ENCODE measurements at places on chromosomes 5 and 9.

DNA sequence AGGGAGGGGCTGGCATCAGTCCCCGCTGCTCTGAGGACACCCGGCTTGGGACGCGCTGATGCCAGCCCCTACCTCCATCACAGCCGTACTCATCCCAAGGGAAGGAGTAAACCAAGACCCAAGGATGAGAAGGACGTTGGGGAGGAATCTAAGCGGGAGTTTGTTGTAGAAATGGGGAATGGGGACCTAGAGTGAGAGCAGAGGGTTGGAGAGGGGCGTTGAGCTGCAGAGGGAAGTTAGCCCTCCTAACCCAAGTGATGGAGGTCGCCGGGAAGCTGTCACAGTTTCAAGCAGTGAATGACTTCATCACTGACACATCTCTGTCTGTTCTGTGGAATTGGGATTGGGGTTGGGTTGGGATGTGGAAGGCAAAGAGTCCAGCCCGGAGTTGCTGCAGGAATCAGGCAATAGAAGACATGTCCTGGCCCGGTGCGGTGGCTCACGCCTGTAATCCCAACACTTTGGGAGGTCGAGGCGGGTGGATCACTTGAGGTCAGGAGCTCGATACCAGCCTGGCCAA is 759 bp upstream of the SUSD1 start:
- no peak for DNase-seq

DNA sequence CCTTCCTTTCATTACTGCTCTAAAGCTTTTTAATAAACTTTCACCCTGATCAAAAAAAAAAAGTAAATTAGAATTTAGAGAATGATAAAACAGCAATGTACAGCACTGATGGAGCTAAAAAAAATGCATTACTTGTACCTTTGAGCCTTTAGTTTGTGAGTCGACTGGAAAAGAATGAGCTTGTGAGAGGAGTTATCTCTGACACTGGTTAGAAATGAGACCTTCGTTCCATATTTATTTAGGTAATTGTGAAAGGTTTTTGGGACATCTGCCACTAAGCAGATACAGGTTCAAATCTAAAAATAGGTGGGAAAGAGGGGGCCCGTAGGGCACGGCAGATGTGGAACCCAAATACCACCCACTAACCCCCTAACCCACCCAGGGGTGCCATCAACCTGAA is 376.8 kb downstream of the ICE1 start:
- DNase-seq: no peak

DNA sequence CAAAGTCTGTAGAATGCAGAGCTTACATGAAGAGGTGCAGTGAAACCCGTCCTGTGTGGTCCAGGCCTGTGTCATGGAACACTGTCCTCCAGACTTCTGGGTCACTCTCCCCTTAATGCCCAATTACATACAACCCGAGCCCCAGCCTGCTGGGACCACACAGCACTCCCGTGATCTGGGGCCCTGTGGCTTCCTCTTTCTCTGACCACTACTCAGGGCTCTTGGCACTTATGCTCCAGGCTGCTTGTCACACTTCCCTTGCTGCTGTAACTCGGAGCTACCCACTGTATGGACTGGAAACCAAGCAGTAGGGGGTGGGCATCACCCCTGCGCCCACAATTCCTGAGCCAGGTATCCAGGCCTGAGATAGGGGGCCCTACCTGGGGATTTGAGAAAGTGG is 10.3 kb upstream of the IL3 start:
- no peak for DNase-seq

- DNase-seq: no peak
These were observed 40.4 kb upstream of the MAP3K1 start for GRCh38 chr5:56774957-56775356.

- DNase-seq: peak; percentile 57
These were observed 2.5 kb upstream of the RHOBTB3 start for GRCh38 chr5:95728494-95729114.

GRCh38 chr5:177132136-177133095 is 1.2 kb upstream of the NSD1 start:
- DNase-seq: no peak

DNA sequence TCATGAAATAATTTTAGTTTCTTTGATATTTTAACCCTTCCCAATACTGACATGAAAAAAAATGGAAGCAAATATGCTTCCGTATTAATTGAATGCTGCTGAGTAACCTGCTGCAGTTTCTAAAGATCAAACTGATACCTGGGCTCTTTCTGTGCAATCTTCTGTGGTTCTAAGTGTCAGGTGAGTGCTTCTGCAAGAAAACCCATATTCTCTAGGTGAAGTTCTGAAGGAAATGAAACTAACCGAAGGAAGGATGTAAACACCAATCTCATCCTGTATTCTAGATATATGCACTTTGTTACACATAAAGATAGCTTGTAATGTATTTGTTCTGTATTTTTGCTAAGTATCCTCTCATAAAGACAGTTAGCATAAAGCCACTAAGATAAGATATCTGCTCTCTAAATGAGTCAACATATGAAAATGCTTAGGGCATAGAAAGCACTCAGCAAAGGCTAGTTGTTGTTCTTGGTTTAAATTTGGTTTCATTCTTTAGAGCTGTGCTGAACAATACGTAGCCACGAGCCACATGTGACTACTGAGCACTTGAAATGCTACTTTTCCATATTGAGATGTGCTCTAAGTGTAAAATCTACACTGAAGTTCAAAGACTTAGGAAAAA is 52.0 kb downstream of the ITGA2 start:
- DNase-seq: peak; percentile 67

DNA sequence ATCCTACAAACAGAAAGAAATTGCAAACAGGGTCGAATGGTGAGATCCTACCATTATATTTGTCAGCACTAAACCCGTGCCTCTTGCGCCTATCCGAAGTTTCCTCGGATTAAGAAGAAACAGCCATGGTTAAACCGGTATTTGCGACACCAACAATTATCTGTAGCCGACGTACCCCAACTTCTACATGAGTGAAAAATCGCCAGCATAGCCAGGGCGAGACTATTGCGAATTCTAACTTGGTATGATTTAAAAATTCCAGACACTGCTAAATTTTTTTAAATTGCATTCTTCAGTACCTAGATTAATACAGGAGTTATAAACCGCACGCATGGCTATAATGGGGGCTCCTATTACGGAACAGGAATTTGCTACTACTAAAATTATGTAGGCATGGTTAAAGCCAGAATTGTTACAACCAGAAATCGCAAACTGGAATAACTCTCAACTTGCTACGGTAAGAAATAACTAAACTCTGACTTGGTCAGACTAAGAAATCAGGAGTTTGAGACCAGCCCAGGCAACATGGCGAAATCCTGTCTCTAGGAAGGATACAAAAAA is 25.3 kb upstream of the ANXA2R start:
- DNase-seq: peak; percentile 34

GRCh38 chr9:75087289-75087823 is 599 bp downstream of the NMRK1 start:
- peak; percentile 70 for DNase-seq

GRCh38 chr9:136696502-136696901 is 9.2 kb upstream of the AGPAT2 start:
- no peak for DNase-seq

GRCh38 chr5:135055396-135055795 is 21.4 kb upstream of the PITX1 start:
- DNase-seq: no peak

- DNase-seq: no peak
These were observed 69.2 kb upstream of the ARL15 start for GRCh38 chr5:54379590-54379989.

DNA sequence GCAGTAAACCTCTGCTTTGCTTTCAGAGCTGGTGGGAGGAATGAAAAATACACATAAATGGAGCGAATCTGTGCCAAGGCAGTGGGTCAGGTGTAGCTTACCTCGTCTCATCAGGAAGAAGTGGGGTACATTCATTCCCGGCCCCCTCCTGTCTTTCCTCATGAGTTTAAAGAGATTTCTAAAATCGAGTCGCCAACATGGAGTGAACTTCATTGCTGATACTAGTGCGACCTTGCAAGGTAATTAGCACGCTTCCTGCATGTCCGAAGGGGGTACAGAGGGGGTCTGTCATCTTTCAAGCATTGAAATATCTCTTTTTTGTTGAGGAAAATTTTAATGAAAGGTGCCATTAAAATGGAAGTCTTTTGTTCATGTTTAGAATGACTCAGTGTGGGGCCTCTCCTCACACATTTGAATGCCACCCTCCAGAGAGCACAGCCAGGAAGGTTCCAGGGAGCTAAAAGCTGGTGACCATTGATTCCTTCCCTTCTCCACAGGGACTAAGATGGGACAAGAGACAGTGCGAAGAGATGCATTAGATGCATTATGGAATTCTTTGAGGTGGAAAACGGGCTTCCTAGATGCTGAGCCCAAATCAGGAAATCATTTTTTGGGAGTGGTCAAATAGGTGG is 114.2 kb downstream of the IRX1 start:
- DNase-seq: no peak

DNA sequence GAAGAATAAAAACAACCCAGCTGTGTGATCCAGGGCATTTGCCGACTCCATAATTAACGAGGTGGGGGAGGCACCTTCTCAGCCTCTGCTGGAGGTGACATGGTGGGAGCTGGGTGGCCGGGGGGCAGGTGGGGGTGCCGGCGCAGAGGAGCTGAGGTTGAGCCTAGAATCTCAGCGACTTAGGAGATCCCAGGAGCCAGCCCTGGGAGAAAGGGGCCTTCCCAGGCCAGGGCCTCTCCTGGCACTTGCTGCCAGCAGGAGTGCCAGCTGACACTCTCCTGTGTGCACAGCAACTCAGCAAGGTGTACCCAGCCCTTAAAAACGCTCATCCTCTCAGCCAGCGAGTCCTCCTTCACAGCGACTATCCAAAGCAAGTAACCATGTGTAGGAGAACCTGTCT is 62.8 kb upstream of the FCN1 start:
- no peak for DNase-seq

DNA sequence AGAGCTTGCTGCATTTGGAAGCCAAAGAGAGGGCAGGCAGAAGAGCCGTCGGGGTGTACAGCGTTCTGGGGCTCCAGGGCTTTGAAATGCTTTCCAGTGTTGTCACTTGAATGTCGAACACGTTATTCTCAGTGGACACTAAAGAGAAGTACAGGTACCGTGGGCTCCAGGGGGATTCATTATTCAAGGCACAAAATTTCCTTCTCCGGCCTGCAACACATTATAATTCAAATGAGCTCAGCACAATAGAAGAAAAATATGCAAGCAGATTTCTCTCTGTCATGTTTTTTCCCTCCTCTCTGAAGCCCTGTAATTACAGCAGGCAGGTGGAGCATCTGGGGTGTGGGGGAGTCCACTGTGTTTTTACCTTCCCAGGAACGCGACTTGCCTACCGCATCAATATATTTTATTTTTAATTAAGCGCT is 293.1 kb downstream of the ZSWIM6 start:
- no peak for DNase-seq

DNA sequence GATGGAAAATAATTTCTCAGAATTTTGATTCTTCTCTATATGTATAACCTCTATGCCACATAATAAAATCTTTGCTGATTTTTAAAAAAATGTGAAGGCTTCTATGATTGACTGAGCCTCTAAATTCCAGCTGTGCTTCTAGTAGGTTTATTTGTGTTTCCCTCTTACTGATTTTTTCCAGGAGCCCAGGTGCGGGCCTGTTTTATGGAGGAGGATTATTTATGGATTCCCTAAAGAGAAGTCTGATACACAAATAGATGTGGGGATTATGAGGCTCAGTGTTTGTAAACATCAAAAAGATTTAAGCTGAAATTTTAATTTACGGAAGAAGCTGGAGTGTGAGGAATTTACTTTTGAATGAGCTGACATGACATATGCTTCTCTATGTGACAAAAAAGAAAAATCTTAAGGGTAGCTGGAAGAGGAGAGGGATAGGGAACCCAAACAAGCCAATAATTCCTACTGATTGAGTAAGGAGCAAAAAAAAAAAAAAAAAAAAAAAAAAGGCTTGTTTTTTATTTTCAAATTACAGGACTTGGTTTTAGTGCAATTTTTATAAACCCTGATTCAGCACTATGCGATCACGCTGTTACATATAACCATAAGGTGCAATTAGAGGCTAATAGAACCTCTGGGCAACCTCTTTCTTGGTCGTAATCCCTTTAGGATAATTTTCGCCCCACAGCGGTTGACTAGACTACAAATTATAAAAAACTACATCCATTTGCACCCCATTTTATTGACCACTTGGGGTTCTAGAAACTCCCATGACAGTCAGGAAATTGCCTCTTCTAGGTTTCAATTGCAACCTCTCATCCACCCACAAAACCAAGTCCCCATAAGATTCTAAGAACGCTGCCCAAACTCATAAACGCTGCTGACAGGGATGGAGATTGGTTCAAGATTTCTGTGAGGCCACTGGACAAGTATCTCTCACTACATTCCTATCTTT is 44.4 kb upstream of the RAI14 start:
- DNase-seq: no peak

GRCh38 chr5:98428806-98429205 is 344.7 kb upstream of the RGMB start:
- DNase-seq: peak; percentile 94

- DNase-seq: no peak
These were observed 136.9 kb upstream of the PRR16 start for GRCh38 chr5:120327180-120327579.

GRCh38 chr5:38013107-38013506 is 173.3 kb upstream of the GDNF start:
- no peak for DNase-seq

DNA sequence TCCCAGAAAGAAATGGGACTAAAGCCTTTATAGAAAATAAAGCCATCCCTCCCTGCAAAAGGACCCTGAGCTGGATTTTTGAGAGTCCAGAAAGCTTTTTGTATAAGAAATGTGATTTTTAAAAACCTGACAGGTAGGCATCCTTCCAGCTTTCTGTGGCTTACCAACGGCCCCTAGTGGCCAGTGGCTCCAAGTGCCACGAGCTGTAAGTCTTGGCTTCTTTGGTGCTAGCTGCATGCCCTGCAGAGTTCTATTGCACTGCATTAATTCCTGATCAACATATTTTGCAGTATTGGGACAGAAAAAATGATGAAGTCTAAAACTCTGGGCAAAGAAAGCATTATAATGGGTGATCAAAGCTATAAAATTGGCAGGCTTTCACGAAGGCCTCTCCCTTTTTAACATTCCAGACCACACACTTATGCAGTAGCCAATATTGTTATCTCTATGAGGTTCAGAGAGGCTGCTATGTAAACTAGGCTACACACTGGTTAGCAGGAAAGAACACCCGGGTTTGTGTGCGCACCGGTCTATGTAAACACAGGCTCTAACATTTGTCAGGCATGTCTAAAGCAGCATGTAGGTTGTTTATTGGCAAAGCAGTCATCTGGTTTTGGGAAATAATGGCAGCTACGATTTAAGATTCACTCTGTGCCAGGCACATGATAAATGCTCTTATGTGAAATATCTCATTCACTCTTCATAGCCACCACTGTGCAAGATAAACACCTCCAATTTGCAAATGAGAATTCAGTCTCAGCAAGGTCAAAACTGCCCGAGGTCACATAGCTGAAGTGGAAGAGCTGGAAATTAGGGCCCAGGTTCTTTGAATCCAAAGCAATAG is 55.2 kb downstream of the NMUR2 start:
- peak; percentile 0 for DNase-seq

DNA sequence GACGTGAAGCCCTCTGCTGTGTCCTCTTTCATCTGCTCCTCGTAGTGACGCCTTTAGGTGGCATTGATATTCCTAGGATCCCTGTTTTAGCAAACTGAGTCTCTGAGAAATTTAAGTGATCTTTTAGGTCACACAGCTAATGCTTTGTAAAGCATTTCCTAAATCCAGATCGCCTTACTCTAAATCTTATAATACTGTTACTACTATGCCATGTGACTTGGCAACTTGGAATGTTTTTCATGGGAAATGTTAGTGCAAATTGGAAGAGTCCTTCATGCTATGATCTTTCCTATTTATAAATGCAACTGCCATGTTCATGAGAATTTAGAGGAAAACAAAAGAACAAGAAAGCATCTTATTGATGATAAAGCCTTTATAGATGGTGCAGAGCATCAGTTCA is 212.2 kb downstream of the TRIO start:
- no peak for DNase-seq
